Calu3 (cell line): ENCODE measurements at places on chromosomes 7 and 10. TPM values are rescaled to one million over a fixed set of nuclear protein-coding genes. Genes with fewer than 3 reads are reported as not detected.

- no peak for DNase-seq
These were observed 95.5 kb downstream of the RPS24 start for GRCh38 chr10:78129211-78129610.

DNA sequence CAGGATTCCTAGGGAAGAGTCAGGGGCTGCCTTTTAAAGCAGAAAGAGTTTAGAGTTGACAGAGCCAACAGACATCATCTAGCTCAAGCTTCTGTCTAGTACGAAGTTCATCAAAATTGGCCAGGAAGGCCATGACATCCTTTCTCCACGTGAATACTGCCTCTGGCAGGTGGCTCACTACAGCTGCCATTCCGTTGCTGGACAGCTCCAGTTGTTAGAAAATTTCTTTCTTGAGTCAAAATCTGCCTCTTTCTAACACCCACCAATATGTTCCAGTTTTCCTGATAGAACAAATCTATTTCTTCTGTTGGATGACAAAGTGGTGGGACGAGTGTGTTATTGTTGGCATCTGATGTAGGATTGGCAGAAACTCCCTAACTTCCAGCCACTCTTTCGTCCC is 154.9 kb downstream of the ADRA2A start:
- no peak for DNase-seq

GRCh38 chr7:139131601-139132041 is 22.1 kb upstream of the ZC3HAV1 start:
- DNase-seq: no peak

- no peak for DNase-seq
These were observed 17.4 kb downstream of the PDE6C start for GRCh38 chr10:93629647-93630305.

DEPP1 gene
- 11.1 and 16.5 TPM in 2 replicates for total RNA-seq

TRDMT1 gene
- total RNA-seq: 7.9 and 10.3 TPM in 2 replicates

KBTBD2 gene
- total RNA-seq: 54.2 and 58.7 TPM in 2 replicates
